ENCODE measurements at places on chromosomes 7 and 10. TPM values are rescaled to one million over a fixed set of nuclear protein-coding genes. Genes with fewer than 3 reads are reported as not detected.

The PALD1 gene
- 5.6 TPM for polyA plus RNA-seq

The DYDC1 gene
- polyA plus RNA-seq = not detected

DNA sequence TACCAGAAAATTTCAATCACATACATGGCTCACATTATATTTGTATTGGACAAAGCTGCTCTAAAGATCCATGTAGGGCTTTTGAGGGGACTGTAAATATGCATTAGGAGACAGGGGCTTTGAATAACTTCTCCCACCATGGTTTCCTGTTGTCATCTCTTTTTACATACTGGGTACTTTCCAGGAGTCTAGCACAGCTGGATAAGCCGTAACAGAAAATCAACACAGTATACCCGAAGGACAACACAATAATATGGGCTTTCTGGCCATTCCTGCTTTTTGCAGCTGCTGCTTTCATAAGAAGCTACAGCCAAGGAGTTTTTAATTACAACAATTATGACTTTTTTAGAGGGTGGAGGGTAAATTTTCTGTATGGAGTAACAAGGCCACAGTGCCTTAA is 63.4 kb upstream of the SRPK2 start:
- DNase-seq = no peak

GRCh38 chr7:93148144-93148543 is at the start of gene SAMD9L:
Gene SAMD9L (minus strand): TSS chr7:93148385. CDS start chr7:93135971, 12,414 bp downstream.
- no peak for DNase-seq

- no peak for DNase-seq
Measured at GRCh38 chr10:10350050-10350449, 667.6 kb upstream of the CELF2 start.

Measured in heart right ventricle (tissue), 16 donors.